Karpas-422 (cell line): ENCODE measurements at places on chromosomes 7 and 10. TPM values are rescaled to one million over a fixed set of nuclear protein-coding genes. Genes with fewer than 3 reads are reported as not detected.

Gene CCDC136
- total RNA-seq = 25.9 and 32.5 TPM in 2 replicates

Gene GDF10
- total RNA-seq = not detected in 2 replicates

DNA sequence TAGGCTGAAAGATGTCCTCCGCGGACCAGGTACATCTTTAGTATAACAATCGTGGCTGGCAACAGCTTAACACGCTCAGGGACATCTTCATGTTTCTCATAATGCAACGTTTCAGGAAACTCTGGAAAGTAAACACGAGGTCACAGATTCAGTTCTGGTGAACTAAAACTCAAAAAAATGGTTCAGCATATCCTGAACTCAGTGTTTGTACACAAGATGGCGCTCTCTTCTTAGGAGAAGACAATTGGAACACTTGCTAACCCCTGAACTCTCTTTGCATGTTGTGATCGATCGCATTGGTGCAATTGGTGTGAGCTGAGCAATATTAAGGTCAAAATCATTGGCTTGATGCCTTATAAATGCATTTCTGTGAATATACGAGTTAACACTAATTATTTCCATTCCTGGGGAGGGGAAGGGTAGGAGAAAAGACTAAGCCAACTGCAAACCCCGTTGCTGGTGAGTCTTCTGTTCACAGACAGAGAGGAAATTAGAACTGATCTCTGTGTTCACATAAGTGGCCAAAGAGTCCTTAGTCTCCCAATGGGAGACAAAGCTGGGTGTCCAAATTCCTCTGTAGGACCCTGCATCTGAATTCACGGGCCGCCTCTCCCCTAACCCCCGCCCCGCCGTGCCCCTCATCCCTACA lies 52.6 kb upstream of the FAM180A start:
- H3K27ac ChIP-seq = no peak overlapping the region
- no peak overlapping the region for H3K4me3 ChIP-seq
- no peaks in the 10 kb centered on the region for H3K27me3 ChIP-seq
- H3K36me3 ChIP-seq = no peaks in the 10 kb centered on the region
- peak; percentile 83 for DNase-seq

DNA sequence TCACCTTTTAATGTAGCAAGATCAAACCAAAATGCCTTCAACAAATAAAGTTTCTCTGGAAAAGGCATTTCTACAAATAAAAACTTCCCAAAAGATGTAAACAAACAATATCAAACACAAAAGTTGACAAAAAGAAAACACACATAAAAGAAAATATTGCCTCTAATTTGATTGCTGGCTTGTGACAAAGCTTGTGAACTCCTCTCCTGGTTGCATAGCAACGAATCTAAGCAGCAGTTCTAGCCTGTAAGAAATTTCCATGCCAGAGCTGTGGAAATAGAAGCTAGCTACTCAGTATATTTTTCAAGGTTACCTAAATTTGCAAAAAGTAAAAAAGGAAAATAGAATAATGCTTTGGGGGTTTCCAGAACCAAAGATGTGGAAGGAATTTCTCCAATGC lies 173.9 kb upstream of the CDK1 start:
- no peak for DNase-seq
- no peak overlapping the region for H3K27ac ChIP-seq
- no peaks in the 10 kb centered on the region for H3K4me1 ChIP-seq
- no peaks in the 10 kb centered on the region for H3K27me3 ChIP-seq
- H3K36me3 ChIP-seq = no peaks in the 10 kb centered on the region
